ENCODE measurements at places on chromosomes 5 and 9.

DNA sequence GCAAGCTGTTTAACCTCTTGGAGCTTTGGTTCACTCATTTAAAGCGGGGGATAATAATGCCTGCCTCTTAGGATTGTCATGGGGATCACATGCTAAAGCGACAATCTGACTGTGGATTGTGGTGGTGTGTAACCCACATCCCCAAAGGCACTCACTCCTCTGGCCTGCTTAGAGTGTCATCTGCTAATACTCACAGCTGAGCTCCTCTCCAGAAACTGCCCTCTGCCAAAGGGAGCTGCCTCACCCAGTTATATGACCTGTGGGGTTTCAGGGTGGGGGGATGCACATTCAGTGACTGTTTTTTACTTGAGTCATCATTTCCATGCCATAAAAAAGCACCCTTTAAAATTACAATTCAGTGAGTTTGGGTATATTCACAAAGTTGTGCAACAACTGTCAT, 110.0 kb upstream of the SPOCK1 start:
- DNase-seq, result no peak

GRCh38 chr9:89786655-89787054, 181.8 kb downstream of the GADD45G start:
- no peak for DNase-seq

- no peak for DNase-seq
Measured at GRCh38 chr5:24290536-24290935, 354.2 kb downstream of the CDH10 start.

GRCh38 chr5:175734501-175734900, 76.6 kb downstream of the HRH2 start:
- no peak for DNase-seq

DNA sequence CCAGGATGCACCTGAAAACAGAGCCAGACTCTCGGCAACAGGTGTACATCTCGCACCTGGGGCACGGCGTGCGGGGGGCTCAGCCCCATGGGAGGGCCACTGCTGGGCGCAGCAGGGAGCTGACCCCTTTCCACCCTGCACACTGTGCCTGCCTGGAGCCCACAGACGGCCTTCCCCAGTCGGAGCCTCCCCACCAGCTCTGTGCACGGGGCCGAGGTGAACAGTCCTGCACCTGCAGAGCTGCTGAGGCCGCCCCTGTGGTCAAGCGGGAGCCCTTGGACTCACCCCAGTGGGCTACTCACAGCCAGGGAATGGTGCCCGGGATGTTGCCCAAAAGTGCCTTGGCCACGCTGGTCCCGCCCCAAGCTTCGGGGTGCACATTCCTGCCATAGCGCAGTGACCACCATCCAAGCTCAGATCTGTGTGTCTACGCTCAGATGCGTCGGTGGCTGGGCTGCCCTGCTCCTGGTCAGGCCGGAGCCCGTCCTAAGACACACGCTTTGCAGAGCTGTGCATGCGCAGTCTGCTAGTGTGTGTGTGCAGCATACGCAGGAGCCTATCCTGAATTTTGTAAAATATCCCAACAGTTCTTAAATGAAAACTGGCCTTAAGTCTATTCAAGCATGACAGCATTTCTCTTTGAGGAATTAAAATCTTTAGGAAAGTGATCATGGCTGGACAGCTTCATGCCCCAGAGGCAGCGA, 8.4 kb upstream of the EXOC3 start:
- DNase-seq, result no peak

- no peak for DNase-seq
Measured at GRCh38 chr9:121949364-121949763, 143.7 kb downstream of the TTLL11 start.

DNA sequence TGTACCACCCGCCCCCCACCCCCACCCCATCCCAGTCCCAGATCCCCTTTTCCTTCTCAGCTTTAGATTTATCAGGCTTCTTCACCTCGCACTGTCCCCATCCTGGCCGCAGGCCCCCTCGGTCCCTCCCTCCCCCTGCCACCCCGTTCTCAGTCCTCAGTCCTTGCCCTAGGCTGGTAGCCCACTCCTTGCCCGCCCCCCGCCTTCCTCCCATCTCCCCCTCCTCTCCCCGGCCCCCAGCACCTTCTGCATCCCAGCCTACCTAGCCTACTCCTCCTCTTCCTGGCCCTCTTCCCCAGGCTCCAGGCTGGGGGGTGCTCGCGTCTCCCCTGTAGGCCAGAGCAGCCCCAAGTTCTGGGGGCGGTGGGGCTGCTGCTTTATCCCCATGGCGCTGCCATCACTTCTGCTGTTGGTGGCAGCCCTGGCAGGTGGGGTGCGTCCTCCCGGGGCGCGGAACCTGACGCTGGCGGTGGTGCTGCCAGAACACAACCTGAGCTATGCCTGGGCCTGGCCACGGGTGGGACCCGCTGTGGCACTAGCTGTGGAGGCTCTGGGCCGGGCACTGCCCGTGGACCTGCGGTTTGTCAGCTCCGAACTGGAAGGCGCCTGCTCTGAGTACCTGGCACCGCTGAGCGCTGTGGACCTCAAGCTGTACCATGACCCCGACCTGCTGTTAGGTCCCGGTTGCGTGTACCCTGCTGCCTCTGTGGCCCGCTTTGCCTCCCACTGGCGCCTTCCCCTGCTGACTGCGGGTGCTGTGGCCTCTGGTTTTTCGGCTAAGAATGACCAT, 828 bp downstream of the NPR2 start:
- no peak for DNase-seq

- no peak for DNase-seq
Measured at GRCh38 chr5:42828671-42829070, 17.0 kb upstream of the SELENOP start.

GRCh38 chr5:137182576-137182975, 316.6 kb downstream of the SPOCK1 start:
- DNase-seq, result no peak

DNA sequence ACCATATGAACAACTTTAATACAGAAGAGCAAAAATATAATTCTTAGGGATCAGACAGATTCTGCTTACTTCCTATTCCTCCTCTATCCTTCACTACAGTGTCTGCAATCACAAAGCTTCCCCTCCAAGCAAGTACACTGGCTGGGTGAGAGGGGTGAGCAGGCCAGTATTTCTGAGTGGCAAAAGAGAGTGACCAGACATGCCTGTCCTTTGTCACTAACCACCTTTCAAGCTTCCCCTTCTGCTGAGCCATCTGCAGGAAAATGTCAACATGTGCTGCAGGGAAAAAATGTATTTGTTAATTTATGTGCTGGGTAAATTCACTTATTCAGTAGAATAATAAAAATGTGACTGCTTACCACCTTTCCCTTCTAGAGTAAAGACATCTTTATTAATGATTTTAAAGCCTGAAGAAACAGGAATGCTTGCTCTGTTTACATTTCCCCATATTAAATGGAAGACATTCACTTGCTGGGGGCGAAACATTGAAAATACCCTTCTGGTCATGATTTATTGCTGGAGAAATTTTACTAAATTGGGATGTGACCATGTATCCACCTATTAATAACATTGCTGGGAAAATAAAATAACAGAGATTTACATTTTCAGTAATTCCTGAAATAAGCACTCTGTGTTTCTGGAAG, 84.9 kb downstream of the SPOCK1 start:
- no peak for DNase-seq

- DNase-seq, result no peak
Measured at GRCh38 chr5:124735169-124735858, 11.1 kb downstream of the ZNF608 start.

DNA sequence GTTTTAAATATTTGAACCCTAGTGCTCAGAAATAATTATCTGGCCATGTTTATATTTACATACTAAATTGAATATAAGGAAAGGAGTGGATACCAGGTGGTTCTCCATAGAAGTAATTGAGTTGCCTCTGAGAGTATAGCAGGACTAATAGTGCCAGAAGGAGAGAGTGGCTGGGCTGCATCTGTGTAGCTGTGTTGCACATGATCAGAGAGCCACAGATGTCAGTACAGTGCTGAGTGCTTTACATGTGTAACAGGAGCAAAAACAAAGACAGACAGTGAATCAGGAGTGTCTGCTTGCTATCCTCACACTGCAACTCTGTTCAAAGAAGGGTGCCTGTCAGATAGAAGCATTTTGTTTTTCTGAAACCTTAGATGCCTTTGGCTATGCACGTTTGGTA, 353.9 kb upstream of the PAPPA start:
- no peak for DNase-seq

DNA sequence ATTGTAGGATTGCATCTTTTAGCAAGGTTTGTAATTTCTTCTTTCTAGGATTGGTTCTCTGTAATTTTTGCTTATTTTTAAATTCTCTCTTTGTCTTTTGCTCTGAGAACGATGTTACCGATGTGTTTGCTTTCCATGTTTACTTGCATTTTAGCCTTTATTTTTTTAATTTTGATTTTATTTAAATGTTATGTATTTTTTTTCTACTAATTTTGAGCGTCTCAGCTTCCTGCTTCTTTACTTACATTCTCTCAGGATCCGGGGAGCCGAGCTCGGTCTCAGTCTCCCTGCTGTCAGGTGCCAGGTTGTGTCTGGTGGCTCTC, 20.9 kb downstream of the ANXA2R start:
- no peak for DNase-seq

GRCh38 chr5:31362931-31363568, 168.8 kb downstream of the DROSHA start:
- no peak for DNase-seq

GRCh38 chr9:14096258-14096922, 217.6 kb downstream of the NFIB start:
- DNase-seq, result no peak

GRCh38 chr5:114192108-114192507, 169.8 kb upstream of the KCNN2 start:
- DNase-seq, result no peak

All from stimulated activated CD4-positive, alpha-beta T cell treated with anti-CD3 and anti-CD28 coated beads, Interleukin-4, amount 100 ng/mL, for 4 hours (primary cell).